ENCODE measurements at places on chromosomes 4 and X.
A peak's percentile ranks its signal among the peaks of the same experiment; 100 is the strongest.

DNA sequence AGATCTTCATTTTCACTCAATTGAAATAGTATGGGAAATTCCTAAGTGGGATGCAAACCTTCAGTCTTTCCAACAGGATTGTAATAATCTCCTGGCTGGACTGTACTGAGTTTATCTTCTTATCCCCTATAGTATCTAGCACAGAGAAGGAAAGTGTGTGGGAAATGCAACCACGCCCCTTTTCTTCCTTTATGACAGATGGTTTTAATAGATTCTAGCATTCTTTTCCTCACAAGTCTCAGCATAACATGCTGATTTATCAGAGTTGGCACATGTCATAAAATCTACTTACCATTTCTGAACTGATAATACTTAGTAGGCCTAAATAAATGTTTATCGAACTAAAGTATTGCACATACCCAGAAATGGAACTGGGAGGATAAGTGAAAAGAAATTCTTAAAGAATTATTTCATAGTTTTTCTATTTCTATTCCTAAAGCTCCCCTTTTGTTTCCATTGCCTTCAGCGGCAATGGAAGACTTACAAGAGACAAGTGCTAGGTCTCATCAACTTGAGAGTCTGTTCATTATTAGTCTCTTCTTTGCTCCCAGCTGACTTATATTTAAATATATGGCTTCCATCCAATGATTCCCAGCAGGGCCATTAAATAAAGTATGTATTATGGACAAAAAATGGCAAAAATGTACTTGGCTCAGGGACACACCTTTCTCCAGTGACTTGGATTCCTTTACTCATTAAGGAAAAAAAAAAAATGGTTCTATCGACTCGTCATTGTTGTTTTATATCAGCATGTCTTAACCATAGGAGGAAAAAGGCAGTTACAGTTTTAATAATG is 484.5 kb downstream of the IL1RAPL1 start:
- DNase-seq = no peak

DNA sequence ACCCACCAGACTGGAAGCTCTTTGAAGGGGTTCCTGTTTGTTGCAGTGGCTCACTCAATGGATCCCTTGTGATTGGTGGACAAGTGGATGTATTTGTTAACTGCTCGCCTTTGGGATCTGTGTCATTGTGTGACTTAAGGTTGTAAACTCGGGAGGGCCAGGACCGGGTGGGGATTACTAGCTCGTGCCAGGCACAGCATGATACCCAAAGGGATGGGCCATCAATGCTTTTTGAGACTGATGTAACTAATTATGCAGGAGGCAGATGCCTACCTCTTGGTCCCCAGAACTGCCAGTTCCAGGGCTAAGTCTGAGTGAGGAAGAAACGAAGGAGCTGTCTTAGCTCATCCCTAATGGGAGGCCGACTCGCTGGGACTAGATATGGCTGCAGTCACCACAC is 27.7 kb downstream of the UTP14A start:
- no peak for DNase-seq

DNA sequence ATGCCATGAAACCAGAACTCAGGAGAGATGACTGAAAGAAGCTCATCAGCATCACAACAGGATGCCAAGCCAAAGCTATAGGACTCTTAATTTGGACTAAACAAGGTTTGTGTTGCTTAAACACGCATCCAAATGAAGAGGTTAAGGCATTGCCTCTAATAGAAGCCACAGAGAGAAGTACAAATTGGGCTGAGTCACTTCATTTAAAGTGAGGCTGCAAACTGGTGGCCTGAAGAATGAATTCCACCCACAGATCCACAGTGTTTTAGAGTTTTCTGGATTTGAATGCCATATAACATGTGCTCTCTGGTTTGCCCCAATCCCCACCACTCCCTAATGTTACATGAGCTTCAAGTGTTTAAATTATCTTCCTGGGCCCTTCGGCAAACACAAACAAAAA is 103.5 kb downstream of the FIP1L1 start:
- DNase-seq = no peak

- DNase-seq = no peak
Observed at GRCh38 chr4:16864199-16864598, 34.2 kb downstream of the LDB2 start.

- DNase-seq = no peak
Observed at GRCh38 chr4:7055990-7056325, 11.9 kb downstream of the GRPEL1 start.

DNA sequence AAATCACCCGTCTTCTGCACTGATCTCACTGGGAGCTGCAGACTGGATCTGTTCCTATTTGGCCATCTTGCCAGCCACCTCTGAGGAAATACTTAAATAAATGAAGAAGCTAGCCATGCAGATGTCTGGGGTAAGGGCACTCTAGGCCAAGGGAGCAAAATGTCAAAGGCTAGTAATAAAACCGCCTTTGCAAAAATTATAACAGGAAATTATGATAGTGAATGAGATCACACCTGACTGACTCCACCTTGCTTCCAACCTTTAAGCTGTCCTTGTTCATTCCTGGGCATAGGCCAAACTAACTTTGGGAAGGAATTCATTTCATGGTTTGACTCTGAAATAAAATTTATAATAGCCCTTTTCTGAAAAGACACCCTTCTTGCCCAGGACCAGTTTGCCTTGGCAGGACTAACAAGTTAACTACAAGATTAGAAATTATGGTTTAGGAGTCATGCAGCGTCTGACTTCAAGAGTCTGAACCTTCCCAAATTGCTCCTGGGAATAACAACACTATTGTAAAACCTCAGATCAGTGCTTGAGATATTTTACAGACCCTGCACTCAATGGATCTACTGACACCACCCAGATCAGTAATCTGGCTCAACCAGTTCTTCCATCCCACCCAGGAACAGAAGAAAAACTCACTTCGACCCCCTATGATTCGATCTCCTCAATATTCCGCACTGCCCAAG is 246.9 kb upstream of the HDX start:
- no peak for DNase-seq

DNA sequence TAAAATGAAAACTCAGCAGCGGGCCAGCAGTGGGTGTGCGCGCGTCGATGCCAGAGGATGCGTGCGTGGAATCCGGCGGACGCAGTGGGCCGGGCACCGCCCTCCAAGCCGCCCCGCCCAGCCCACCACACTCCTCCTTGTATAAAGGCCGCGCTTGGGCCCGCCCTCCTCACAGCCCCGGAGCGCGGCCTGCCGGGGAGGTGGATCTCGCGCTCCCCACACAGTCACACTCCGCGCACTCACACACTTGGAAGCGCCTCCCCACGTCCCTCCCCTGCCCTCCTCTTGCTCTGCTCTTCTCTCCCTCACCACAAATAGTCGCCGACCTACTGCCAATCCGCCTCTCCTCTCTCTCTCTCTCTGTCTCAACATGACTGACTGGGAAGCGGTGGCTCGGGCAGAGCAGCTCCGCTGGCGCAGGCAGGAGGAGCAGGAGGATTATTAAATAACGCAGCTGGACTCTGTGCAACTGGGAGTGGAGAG is at the start of gene CCSER1:
Gene CCSER1, plus strand, starts transcription at position 172 of the 483 bp plus-strand sequence.
- peak; percentile 65 for DNase-seq

DNA sequence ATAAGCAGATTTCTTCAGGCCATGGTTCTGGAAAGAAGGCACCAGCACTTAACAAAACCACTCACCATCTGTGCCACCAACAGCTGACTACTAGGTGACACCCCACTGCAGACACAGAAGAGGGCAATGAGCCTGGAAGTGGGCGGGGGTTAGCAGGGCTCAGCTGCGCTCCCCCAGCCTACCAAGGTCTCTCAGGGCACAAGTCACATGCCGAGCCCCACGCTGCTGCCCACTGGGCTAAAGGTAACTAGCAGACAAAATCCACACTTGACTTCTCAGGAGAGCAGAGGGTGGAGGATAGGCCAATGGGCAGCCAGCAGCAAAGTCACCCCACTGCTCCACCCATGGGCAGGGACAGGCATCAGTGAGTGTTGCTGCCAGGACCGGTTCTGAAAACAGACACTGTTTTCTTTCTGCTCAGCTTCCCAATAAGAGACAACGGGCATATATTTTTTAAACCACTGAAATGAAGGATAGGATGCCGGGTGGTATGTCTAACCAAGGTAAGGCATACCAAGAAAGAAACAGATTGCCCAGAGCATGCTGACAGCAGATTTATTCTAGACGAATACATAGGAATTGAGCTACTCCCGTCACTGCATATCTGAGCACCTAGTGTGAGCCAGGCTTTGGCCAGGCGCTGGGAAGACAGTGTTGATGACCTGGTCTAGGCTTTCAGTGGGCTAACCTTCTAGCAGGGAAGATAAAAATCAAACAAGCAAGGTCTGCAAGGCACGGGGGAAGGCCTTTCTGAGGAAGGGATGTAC is 20.1 kb downstream of the ACSL1 start:
- DNase-seq = no peak

- DNase-seq = no peak
Observed at GRCh38 chr4:110306303-110306702, 107.9 kb upstream of the ELOVL6 start.

- DNase-seq = peak; percentile 88
Observed at GRCh38 chr4:39046249-39046648, 14.0 kb upstream of the TMEM156 start.

- DNase-seq = no peak
Observed at GRCh38 chrX:63963095-63963784, 178.2 kb upstream of the ARHGEF9 start.

- DNase-seq = no peak
Observed at GRCh38 chr4:15349531-15349935, 78.3 kb upstream of the C1QTNF7 start.

DNA sequence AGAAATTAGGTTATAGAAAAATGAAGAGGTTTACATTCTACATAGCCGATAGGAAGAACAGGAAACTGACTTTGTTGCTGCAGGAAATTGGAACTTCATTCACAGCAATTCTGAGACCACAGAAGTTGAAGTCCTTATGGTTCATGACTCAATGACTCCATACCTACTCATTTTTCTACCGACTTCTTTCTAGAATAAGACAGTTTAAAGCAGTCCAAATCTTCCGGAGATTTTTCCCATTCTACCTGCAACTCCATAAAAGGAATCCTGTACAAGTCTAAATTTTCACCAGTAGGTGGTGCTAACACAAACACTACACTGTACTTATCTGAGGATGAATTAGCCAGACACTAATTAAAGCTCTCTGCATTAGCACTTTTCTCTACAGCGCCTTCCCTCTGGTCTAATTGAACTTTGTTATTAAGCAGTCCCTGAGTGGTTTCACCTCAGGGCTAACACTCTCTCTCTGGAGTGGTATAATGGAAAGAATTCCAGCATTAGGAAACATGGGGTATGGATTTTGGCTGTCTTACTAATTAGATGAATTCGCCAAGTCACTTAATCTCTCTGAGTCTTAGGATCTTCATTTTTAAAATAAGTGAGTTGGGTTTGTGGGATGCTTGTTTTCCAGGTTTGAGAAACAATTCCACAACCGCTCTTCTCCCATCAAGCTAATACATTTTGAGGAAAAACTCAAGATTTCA is 167.9 kb downstream of the SMIM20 start:
- DNase-seq = peak; percentile 63

GRCh38 chr4:851701-852430 is 25.9 kb upstream of the CPLX1 start:
- no peak for DNase-seq

- no peak for DNase-seq
Observed at GRCh38 chr4:24054910-24055309, 165.1 kb upstream of the PPARGC1A start.

- peak; percentile 65 for DNase-seq
Observed at GRCh38 chrX:10615931-10616774, 4.2 kb downstream of the MID1 start.

DNA sequence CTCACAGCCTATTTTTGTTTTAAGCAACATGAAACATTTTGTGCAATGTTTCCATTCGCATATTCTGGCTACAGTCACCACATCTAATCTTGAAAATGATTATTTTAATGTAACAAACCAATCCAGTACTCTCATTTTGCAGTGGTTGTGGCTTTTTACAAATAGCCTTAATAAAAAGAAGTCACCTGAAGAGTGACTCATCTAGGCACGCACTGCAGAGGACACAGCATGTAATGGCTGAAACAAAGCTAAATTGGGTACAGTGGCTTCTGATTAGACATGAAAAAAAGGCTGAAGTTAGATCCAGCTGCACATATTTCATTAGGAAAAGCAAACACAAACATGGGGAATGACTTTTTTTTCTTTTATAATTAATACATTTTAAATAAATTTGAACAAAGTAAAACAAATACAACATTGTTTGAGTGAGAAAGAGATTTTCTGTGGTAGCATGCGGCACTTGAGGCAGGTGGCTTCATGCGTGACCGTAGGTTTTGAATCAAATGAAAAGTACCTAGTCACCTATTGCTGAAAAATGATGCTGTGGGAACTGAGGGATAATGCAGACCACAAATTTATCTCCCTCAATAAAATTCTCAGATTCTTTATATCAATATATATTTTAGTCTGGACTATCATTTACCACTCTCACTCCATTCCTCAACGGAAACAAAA is 240.8 kb upstream of the DDX53 start:
- DNase-seq = no peak

- no peak for DNase-seq
Observed at GRCh38 chrX:118522230-118522926, 26.8 kb downstream of the DOCK11 start.

- DNase-seq = no peak
Observed at GRCh38 chrX:84188320-84188834, 378 bp upstream of the RPS6KA6 start.

DNA sequence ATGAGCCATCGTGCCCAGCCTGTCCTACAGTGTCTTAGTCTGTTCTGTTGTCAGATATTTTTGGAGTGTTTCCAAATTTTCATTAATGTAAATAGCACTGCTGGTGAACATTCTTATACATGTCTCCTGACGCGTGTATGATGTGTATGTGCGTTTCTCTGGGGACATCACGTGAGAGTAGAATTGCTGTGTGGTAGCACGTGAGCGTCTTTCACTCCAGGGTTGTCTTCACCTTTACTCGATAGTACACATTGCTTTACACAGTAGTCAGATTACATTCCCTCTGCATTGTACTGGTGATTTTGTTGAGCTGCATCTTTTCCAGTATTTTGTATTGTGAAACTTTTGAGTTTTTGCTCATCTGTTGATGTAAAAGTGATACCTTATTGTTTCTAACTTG is 60.0 kb downstream of the ARHGAP10 start:
- no peak for DNase-seq

GRCh38 chr4:53646795-53647194 is 55.5 kb upstream of the LNX1 start:
- DNase-seq = no peak

GRCh38 chrX:6965729-6966128 is 181.8 kb upstream of the STS start:
- no peak for DNase-seq

DNA sequence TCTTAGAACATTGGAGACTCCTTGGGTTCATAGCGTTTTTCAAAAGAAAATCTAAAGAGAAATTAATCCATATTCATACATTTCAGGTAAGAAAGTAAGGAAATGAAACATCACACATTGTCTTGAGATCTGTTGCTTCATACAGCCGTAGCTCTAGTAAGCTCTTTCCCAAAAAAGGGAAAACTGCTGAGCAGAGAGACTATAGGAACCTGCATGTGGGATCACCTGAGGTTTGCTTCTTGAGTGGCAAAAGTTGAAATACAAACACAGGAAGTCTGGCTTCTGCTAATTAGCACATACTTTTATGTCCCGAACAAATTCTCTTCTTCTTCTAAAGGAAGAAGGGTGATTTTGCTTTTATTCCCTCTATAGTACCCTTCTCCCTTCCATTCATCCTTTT is 57.7 kb downstream of the MRPL1 start:
- DNase-seq = no peak
